ENCODE measurements at places on chromosomes 7 and 10.

GRCh38 chr10:51804866-51805265 is 105.5 kb upstream of the CSTF2T start:
- no peak for DNase-seq

DNA sequence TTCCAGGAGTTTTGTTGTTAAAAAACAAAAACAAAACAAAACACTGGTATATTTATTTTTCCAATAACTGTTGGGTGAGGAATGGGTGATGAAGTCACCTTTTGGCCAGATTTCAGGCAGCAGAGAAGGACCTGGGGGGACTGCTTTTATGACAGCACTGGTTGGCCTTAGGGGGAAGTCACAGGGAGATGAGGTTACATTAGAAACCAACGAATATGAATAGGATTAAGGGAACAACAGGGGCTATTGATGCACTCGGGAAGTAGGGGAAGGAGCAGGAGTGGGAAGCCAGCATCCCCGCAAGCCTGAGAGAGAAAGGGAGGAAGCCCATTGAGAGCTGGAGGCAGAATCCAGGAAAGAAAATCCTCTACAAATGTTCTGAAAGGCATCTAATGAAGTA is 958.4 kb downstream of the TYW1 start:
- DNase-seq, result no peak

- no peak for DNase-seq
These were observed 95.3 kb downstream of the CNNM2 start for GRCh38 chr10:103013416-103013815.

DNA sequence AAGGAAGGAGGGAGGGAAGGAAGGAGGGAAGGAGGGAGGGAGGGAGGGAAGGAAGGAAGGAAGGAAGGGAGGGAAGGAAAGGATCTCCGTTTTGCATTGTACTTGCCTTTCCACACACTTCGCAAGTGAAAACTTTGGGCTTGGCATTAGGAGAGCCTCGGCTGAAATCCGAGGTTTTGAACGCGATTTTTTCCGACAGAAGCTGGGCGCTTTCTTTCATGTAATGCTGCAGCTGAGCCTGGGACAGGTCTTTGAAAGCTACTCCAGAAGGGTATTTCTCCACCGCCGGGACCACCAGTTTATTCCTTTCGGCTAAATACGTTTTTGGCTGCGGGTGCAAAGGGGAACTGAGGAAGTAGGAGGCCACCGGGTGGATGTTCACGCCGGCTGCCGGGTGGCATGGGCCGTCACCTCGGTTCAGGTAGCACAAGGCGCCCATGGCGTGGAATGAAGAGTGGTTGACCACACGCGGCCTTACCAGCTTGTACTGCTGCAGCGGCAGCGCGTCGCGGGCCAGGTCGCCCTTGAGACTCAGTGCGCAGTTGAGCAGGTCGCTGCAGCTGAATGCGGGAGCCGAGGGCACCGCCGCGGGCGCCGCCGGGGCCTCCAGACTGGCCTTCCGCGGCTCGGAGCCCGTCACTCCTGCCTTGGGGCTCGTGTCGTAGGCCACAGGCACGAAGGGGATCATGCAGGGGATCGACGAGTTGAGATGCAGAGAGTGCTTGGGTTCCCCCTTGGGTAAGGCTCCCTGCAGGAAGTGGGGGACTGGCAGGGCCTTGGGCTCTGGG is 825 bp downstream of the FEZF1 start:
- no peak for DNase-seq

DNA sequence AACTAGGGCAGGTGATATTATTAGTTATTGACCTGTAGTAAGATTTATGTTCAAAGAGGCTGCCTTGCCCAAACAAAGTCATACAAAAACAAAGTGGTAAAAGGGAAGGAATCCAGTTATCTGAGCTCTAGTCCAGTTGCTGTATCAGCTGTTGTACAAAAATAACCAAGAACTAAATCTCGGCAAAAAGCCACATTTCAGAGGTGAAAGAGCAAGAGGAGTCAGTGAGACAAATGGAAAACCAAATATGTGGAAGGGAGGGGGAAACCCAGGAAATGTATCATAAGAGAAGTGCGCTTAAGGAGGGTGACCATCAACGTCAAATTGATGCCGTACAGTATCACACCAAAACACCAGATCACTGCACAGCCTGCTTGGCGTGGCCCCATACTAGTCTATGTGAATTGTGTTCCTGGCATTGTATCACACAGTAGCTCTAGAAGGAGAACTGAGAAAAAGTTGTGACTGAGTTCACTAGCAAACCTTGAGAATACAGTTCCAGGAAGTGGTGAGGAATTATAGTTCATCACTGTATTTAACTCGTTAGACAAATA is 6.4 kb downstream of the AGBL3 start:
- no peak for DNase-seq

GRCh38 chr7:73621168-73622063 is 2.9 kb downstream of the MLXIPL start:
- no peak for DNase-seq

DNA sequence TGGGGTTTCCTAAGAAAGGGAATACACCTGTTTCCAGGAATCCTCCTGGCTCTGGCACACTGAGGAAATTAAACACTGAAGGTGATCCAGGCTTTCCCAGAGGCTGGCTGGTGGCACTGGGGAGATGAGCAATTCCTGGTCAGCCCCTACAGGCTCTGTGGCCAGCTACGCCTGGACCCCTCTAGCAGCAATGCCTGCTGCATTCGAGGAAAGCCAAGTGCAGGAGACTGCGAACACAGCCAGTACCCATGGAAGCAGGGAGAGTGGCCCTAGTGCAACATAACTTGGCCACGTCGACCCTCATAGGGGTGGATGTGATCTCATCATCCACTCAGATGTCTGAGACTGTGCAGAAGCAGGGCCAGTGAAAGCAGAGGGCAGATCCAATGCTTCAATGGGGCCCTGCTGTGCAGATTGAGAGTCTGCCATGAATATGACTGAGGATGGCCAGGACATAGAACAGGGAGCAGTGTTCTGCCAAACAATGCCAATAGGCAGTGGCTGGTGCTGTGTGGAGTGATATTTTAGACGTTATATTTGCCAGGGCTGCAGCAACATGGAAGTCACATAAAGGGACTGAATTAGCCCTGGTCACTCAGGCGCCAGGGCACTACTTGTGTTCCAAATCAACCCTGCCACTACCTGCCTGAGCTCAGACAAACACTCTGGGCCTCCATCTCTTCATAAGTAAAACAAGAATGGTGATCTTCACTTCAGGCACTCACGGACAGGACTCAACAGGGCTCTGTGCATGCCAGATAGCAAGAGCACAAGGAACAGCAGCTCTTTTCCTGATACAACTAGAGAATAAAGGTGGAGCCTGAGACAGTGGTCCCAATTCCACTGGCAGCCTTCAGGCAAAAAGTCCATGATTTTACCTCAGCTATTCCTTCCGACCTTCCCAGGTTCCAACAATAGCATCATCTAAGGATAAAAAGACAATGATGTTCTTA is 2.4 kb downstream of the ZNF488 start:
- no peak for DNase-seq

GRCh38 chr10:81575036-81575435 is 300.0 kb upstream of the NRG3 start:
- DNase-seq, result no peak
